MM.1S (cell line): ENCODE measurements at places on chromosomes 4 and X.
A peak's percentile ranks its signal among the peaks of the same experiment; 100 is the strongest.

- DNase-seq: no peak
These were observed 220.9 kb upstream of the SFRP2 start for GRCh38 chr4:154009788-154010187.

DNA sequence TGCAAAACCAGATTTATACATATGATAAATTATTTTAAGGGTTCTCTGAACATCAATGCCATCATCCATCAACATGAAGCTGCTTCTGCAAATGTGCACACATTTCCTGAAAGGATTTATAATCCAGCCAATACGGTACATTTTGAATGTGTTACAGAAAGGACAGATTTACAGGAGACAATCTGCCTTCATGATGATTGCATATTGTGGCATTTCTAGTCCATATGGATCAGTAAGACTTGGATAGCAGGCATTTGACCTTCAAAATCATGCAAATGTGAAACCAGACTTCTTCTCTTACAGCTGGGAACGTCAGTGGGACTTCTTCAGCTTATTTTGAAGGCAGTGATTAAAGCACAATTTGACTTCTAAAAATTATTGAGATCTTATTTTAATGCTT, 217.3 kb upstream of the GK2 start:
- DNase-seq: no peak

DNA sequence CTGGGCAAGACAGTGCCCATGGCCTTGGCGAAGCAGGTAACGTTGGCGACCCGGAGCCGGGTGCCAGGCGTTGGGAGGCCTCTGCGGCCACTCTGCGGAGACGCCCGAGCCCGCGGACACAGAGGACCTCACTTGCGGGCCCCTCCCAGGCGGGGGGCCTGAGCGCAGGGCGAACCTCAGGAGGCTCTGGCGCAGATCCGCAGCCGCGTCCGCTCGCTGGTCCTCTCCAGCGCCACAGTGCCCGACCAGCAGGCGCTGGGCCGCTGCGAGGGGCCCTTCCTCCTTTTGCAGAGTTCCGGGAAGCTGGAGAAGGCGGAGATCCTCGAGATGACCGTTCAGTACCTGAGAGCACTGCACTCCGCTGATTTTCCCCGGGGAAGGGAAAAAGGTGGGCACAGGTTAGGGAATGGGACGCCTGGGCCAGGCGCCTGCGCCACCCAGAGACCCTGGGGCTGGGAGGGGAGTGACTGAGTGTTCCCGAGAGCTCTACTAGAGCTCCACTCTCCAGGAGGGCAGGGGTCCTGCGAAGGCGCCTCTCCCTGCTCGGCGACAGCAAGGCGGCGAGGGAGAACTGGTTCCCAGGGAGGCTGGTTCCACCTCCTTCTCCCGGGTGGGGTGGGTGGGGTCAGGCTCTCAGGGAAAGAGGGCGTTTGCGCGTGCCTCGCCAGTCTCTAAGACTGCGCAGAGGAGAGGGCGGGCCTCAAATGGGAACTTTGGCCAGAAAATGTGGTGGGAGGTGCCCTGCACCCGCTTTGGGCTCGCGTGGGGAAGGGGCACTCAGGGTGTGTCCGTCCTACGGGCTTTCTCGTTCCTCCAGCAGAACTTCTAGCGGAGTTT, 1.4 kb downstream of the HELT start:
- DNase-seq: no peak

GRCh38 chr4:113869743-113870375, 108.3 kb upstream of the CAMK2D start:
- DNase-seq: peak; percentile 69

DNA sequence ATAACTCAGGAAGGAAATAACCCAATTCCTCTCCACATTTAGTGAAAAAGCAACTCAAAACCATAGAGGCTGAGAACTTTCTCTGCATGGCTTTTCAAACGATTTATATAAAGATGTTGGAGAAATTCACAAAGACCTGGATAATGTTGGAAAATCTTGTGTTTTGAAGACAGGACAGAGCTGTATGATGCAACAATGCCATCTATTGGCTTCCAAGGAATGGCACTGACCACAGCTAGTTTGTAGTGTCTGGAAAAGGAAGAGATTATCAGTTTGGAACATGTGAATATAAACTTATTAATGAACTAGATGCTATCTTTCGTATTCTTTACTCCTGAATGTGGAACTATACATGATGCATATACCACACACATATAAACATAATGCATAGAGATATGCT, 503.6 kb downstream of the IL1RAPL1 start:
- DNase-seq: peak; percentile 6

DNA sequence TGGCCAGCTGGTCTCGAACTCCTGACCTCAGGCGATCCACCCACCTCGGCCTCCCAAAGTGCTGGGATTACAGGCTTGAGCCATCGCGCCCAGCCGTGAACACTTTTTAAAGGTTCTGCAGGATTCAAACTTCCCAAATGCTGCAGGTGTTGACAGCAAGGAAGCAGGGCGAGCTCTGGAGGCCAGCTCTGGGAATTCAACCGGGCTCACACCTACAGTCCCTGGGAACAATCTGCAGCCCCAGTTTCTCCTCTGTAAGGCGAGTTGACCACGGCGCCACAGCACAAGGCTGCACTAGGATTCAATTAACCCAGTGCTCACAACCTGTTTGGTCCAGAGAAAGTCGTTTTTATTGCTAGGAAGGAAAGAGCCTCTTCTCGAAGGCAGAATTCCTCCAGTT, 1.6 kb downstream of the MTNR1A start:
- DNase-seq: no peak

DNA sequence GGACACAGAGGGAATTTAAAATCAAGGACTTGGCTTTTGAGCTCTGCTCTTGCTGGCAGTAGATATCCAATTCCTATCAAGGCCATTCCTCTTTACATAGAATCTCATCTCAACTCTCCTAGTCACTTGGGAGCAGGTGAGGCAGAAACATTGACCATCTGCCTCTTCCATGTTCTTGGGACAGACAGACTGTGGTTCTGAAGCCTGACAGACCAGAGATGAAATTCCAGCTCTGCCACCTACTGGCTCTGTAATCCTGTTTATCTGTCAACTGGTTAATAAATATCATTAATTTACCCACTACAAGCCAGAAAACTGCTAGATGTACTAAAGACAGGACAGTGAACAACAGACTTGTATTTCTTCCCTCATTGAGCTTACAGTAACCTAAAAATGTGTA, 300.8 kb downstream of the ADGRL3 start:
- no peak for DNase-seq

- peak; percentile 37 for DNase-seq
These were observed at the start of gene TCEAL4 for GRCh38 chrX:103585411-103586313. Gene TCEAL4 (plus strand): TSS chrX:103585515. CDS start chrX:103586676, 1,161 bp downstream.

DNA sequence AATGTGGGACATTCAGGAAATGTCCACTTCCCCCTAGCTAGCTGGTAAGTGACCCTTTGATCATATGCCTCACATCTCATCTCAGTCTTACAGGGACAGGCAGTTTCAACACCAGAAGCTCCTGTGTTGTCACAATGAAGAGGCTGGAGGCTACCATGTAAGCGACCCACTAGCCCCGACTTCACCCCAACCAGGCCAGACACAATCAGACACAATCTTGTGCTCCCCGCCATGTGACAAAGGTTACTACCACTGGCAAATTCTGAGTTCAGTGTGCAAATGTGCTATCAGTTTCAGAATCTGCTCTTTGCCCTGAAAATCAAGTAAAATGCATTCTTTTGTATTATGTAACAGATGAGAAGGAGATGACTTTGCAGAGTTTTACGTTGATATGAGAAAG, 56.9 kb upstream of the STS start:
- DNase-seq: no peak

- DNase-seq: peak; percentile 40
These were observed 19.9 kb downstream of the DGAT2L6 start for GRCh38 chrX:70196961-70197720.

GRCh38 chr4:118282692-118283091, 70.1 kb downstream of the PRSS12 start:
- DNase-seq: no peak

DNA sequence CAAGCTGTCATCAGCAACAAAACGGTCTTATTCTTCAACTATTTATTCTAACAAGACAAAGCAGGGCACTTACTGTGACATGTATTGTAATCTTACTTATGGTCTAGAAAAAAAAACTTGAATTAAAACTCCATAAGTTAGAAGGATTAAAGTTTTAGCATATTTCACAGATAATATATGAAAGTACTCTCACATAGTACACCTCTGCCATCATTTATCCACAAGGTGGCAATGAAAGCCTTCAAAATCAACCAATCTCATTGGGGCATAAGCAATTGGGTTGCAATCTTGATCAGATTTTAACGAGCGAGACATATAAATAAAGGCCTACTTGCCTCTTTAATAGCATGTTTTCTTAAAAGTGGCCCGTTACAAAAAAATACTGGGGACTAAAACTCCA, 1382.9 kb downstream of the FAM133A start:
- no peak for DNase-seq

GRCh38 chr4:177374966-177375365, 65.3 kb downstream of the NEIL3 start:
- no peak for DNase-seq

GRCh38 chrX:18956303-18957032, 27.4 kb downstream of the PHKA2 start:
- no peak for DNase-seq

DNA sequence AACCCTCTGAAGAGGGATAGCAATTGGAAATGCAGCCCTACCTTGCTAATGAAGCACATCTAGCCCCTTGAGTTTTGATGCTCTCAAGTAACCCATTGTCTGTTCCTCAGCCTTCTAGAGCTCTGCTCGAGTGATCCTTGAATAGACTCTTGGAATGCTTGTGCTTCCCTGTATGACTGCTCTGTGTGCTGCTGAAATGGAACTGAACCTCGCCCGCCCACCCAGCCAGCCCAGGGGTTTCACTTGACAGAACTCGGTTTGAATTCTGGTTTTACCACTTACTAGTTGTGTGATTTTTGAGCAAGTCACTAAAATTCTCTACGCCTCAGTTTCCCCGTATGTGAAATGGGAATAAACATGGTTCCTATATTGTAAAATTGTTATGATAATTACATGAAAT, 77.1 kb downstream of the MID2 start:
- DNase-seq: no peak

DNA sequence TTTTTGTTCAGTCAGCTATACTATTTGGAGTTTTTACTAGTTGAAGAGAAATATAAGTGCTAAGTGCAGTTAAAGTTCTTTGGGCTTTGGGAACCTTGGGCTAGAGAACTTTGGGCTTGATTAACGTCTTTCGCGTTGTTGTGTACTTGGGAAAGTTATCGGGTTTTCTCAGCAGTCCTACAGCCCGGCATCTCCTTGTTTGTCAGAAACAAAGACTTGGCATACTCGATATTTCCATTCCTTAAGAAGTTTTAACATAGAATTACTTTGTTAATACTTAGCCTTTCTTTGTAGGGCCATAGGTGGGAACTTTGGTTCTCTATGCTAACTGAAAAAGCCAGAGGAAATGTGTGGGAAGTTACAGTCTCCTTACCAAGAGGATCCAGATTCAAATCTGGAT, 28.7 kb downstream of the RAPGEF2 start:
- DNase-seq: no peak

DNA sequence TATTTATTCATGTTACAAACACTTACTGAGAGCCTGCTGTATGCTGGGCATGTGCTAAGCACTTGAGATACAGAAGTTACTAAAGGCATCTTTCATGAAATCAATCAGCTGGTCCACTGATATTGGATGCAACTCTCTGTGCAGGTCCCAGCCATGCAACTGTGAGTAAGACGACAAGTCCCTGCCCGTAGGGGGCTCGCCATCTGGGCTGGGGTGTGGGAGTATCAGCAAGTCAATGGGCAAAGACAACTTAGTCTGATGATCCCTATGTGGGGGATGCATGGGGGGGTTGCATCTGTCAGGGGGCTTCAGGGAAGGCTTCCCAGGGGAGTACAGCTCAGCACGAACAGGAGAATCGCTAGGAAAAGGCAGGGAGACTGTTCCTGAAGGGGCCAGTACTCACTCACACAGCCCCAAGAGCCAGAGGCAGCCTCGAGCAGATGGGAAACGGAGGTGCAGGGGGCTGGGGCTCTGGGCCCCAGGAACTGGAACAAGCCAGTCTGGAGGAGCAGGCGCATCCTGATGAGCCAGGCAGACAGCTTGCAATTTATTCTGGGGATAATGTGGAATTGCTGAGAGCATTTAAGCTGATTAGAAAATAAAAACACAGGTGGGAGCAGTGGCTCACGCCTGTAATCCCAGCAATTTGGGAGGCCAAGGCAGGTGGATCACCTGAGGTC, 40.2 kb downstream of the CRMP1 start:
- DNase-seq: no peak

DNA sequence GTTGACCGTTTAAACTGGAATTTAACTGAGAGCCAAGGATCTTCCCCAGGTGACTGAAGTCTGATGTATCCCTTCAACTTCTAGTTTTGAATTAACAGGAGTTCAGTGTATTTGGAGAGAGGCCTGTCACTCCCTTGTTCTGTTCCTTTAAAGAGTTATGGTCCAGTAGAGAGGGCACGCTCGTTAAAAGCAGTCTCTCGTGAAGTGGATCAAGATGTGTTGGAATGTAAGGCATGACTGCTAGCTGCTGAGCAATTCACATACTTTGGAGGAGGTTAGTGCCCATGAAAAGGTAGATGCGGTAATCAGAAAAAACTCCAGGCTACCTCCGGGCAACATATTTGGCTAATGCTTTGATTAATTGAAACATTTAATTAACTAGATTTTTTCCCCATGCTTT, 65.7 kb downstream of the SHROOM2 start:
- no peak for DNase-seq

DNA sequence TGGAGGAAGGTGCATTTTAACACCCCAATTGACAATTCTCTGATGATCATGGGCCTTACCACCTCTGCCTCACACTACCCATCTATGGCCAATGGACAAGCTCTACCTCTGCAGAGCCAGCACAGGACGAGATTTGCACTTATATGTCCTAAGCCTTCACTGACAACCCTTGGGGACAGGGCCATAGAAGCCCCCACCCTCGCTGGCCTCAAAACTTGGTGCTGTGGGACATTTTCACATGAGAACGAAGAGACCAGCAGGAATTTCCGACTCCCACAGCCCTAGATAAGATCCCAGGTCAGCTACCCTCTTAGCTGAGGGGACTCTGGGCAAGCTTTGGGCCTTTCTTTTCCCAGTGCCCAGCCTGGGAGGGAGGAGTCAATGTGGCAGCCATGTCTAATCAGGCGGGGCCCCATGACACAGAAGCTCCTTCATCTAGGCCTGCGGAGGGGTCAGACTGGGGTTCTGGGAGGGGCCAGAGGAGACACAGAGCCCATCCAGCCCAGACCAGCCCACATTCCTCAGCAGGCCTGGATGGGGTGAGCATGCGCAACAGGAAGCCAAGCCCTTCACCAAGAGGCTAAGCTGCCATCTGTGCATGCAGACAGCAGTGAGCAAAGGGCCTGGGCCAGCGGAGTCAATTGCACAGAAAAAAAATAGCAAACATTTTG, 12.1 kb downstream of the PJA1 start:
- no peak for DNase-seq

DNA sequence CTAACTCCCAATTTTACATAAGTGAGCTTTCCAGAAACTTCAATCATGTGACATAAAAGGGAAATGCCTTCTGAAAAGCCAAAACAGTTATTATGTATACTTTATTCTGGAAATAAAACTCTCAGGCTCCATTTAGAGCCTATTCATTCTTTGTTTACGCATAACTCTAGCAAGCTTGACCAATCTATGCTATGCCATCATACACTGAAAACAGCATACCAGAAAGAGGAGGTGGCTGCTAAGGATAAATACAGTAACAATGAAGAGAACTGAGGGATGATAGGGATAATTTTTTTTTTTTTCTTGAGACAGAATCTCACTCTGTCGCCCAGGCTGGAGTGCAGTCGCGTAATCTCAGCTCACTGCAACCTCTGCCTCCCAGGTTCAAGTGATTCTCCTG, 24.4 kb downstream of the CDKL2 start:
- no peak for DNase-seq

- DNase-seq: no peak
These were observed 29.2 kb downstream of the GRID2 start for GRCh38 chr4:92333016-92333415.
